ENCODE measurements at places on chromosomes 12 and 14. TPM values are rescaled to one million over a fixed set of nuclear protein-coding genes. Genes with fewer than 3 reads are reported as not detected.
A peak's percentile ranks its signal among the peaks of the same experiment; 100 is the strongest.

AVPR1A gene
- total RNA-seq, result not detected

RFLNA gene
- not detected for total RNA-seq

ACRBP gene
- total RNA-seq, result 2.4 TPM

LYZ gene
- total RNA-seq, result not detected

SPX gene
- 0.50 TPM for total RNA-seq

- no peaks in the 10 kb centered on the region for H3K36me3 ChIP-seq
- H3K27ac ChIP-seq, result no peak overlapping the region
- no peak overlapping the region for H3K4me3 ChIP-seq
- peak; percentile 13 for DNase-seq
- H3K4me1 ChIP-seq, result peaks cover 4% of the 10 kb centered on the region
- H3K27me3 ChIP-seq, result no peaks in the 10 kb centered on the region
Measured at GRCh38 chr14:55265197-55265596, 6.0 kb upstream of the FBXO34 start.

DNA sequence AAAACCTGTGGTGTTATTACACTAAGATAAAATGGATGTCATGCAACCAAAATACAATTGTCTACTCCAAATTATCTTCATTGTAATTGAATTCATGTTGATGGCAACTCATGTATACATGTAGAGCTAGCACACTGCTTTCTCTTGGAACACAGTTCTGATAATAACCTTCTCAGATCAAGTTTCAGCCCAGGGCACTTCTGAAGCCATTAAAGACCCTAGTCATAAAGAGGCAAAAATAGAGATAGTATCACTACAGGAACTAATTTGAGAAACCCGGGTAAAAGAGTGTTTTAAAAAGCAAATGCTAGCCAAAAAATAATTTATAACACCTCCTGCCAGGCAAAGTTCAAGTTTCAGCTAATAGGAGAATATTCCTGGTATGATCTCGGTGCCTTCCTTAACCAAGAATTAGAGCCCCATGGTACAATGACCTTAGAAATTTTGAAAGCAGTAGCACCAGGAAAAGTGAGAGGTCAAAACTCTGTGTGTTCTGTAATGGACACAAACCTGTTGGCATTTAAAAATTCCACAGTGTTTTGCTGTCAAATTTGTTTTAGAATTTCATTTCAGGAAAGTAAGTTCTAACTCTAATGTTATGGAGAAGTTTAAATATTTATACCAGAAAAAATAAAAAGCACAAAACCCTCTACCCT is 105.0 kb upstream of the FRMD6 start:
- H3K27ac ChIP-seq, result no peak overlapping the region
- peaks cover 3% of the 10 kb centered on the region for H3K27me3 ChIP-seq
- H3K4me3 ChIP-seq, result no peak overlapping the region
- DNase-seq, result no peak
- no peaks in the 10 kb centered on the region for H3K4me1 ChIP-seq
- no peaks in the 10 kb centered on the region for H3K36me3 ChIP-seq

- no peak overlapping the region for H3K27ac ChIP-seq
- H3K36me3 ChIP-seq, result no peaks in the 10 kb centered on the region
- no peaks in the 10 kb centered on the region for H3K27me3 ChIP-seq
- H3K4me3 ChIP-seq, result no peak overlapping the region
Measured at GRCh38 chr14:23632461-23633159, 3.6 kb upstream of the DHRS2 start.

- no peak overlapping the region for H3K4me3 ChIP-seq
- DNase-seq, result no peak
- H3K27ac ChIP-seq, result no peak overlapping the region
- no peaks in the 10 kb centered on the region for H3K27me3 ChIP-seq
- H3K4me1 ChIP-seq, result peaks cover 54% of the 10 kb centered on the region
- H3K36me3 ChIP-seq, result no peaks in the 10 kb centered on the region
Measured at GRCh38 chr12:116161588-116161987, 115.9 kb downstream of the MED13L start.

- H3K4me1 ChIP-seq, result peaks cover 2% of the 10 kb centered on the region
- H3K27me3 ChIP-seq, result no peaks in the 10 kb centered on the region
- H3K27ac ChIP-seq, result no peak overlapping the region
- no peak overlapping the region for H3K4me3 ChIP-seq
- DNase-seq, result no peak
Measured at GRCh38 chr14:71133296-71133695, 226.0 kb downstream of the PCNX1 start.

DNA sequence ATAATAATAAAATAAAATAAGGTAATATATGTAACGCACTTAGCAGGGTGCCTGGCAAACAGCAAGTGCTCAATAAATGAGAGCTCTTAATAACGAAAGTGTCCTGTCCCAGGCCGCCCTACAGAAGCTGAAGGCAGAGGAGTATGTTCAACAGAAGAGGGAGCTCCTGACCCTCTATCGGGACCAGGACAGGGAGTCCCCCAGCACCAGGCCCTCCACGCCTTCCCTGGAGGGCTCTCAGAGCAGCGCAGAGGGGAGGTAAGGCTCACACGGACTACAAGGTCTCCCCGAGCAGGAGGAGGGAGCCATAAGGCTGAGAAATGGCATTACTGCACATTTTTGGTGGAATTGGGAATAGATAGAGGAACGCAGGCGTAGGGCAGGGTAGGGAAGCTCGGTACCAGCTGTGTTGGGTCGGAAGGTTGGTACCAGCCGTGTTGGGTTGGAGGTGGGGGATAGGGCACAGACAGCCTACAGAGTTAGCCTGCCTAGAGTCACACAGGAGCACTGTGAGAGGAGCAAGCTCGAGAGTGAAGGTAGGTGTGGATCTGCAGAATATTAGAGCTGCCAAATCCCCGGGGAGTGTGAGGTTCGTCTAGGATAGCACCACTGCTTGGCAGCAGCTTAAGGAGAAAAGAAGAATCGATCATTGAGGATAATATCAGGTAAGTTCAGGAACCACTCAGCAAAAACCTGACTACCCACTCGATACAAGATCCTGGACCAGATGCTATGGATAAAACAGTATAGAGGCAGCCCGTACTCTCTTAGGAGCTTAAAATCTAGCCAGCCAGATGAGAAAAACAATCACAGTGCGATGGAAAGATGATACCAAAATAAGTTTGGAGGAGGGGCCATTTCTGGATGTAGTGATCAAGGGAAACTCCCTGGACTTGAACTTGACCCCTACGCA is 15.3 kb downstream of the TNFRSF1A start:
- H3K4me1 ChIP-seq, result peaks cover 39% of the 10 kb centered on the region
- peak overlapping the region; percentile 70 for H3K27ac ChIP-seq
- H3K36me3 ChIP-seq, result peaks cover 23% of the 10 kb centered on the region
- H3K27me3 ChIP-seq, result no peaks in the 10 kb centered on the region

DNA sequence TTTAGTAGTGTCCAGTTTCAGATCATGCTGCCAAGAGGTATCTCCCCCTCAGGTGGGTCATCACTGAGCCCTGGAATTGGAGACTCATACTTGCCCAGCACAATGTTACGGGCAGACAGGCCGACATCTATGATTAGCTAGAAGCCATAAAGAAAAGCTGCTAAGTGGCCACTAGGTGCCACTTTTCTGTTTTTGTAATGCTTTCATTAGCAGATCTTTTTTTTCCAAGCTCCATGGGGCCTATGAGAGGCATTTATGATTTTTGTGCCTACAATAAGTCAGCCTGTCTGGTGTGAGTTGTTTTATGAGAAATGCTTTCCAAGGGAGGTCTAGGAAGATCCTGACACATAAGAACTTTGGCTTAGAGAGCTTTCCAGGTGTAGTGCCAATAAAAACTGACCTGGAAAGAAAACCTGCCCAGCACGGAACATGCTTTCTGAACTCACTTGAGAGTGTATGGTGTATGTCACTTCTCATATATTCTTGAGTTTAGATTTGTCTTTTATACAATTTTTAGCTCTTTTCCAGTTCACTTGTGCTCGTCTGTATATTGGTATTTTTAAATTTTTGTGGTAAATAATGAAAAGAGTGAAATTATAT is 21.8 kb upstream of the SMCO2 start:
- H3K4me3 ChIP-seq, result no peak overlapping the region
- H3K27ac ChIP-seq, result no peak overlapping the region
- DNase-seq, result no peak
- no peaks in the 10 kb centered on the region for H3K4me1 ChIP-seq
- H3K27me3 ChIP-seq, result no peaks in the 10 kb centered on the region

GRCh38 chr14:38705220-38705619 is 397.8 kb downstream of the SEC23A start:
- no peak for DNase-seq
- no peaks in the 10 kb centered on the region for H3K4me1 ChIP-seq
- no peak overlapping the region for H3K4me3 ChIP-seq
- H3K27ac ChIP-seq, result no peak overlapping the region
